ENCODE measurements at places on chromosomes 7 and 10.

DNA sequence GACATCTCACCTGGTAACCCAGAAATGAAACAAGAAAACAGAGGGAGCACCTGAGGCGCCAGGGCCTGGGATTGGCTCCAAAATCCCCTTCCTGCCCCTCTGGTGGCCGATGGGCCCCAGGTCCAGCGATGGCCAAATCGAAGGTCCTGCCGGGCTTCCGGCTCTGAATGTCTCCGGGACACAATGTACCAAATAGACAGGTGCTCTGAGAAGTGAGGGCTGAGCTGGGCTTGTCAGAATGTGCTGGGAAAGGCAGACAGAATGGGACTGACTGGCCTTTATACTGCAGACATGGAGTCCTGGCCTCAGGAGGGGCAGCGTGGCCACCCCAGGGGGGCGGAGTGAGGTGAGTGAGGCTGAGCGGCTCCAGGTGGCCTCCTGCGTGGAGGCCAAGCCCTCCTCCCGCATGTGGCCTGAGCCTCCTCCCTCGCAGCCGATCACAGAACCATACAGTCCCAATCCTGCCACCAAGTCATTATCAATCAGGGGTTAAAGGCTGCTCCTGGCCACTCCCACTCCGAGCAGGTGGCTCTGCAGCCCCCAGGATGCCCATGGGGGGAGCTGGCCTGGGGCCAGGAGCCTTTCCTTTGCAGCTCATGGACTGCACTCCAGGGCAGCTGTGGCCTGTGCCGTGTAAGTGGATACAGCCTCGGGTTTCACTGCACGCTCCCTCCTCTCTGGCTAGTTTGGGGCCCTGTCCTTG is 185.5 kb downstream of the ADARB2 start:
- H3K27ac ChIP-seq, result no peak overlapping the region
- H3K4me1 ChIP-seq, result no peaks in the 10 kb centered on the region
- no peaks in the 10 kb centered on the region for H3K27me3 ChIP-seq
- no peak for DNase-seq
- no peak overlapping the region for H3K4me3 ChIP-seq

DNA sequence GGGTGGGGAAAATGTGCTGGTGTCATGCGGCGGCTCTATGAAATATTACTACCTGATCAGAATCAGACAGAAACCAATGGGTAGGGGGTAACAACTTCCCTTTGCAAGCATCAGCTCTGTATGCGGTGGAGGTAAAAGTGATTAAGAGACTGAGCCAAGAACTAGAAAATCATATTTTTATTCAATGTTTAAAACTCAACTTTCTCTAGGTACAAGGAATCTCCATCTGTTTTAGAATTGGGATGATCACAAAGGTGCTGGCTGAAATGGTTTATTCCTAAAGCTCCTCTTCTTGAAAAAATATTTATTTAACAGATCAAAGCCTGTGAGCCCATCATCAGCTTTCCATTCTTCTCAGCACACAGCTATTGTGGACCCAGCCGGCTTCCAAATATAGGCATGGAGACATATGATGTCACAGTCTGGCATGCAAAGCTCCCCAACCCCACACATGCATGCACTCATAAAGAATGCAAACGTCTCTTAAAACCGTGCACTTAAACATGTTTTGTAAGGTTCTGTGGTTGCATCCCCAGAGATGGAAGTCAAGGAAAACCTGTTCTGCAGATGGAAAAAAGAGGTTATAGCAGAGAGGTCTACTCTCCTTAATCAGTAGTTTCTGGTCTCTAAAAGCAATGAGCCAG is 126.0 kb downstream of the SKIDA1 start:
- no peak for DNase-seq
- no peak overlapping the region for H3K27ac ChIP-seq
- H3K4me1 ChIP-seq, result no peaks in the 10 kb centered on the region
- H3K27me3 ChIP-seq, result no peaks in the 10 kb centered on the region
- no peaks in the 10 kb centered on the region for H3K36me3 ChIP-seq
- H3K4me3 ChIP-seq, result no peak overlapping the region

- no peak for DNase-seq
- no peaks in the 10 kb centered on the region for H3K4me1 ChIP-seq
- no peak overlapping the region for H3K27ac ChIP-seq
- no peak overlapping the region for H3K4me3 ChIP-seq
These were observed 62.2 kb downstream of the GFRA1 start for GRCh38 chr10:116210588-116211346.

- H3K27me3 ChIP-seq, result no peaks in the 10 kb centered on the region
- H3K4me3 ChIP-seq, result no peak overlapping the region
- H3K27ac ChIP-seq, result no peak overlapping the region
- DNase-seq, result no peak
- H3K36me3 ChIP-seq, result no peaks in the 10 kb centered on the region
These were observed 258.2 kb upstream of the GLI3 start for GRCh38 chr7:42495256-42495655.

DNA sequence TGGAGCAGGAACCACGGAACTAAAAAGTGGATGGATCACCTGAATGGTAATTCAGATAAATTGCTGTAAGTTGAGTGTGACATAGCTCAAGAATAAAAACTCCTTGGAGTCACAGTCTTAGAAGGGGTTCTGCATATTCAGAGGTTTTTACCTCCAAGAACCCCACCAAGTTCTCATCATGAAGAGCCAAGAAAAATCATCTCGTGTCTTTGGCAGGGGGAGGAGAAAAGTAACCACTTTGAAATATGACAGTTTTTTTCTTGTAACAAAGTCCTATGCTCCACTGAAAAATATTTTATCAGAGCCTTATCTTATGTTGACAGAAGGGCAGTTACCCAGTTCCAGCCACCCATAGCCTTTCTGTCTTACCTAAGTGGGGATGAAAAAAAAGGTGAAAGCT is 38.2 kb upstream of the MBL2 start:
- H3K4me3 ChIP-seq, result no peak overlapping the region
- H3K27ac ChIP-seq, result no peak overlapping the region
- H3K27me3 ChIP-seq, result no peaks in the 10 kb centered on the region
- no peaks in the 10 kb centered on the region for H3K4me1 ChIP-seq
- no peaks in the 10 kb centered on the region for H3K36me3 ChIP-seq
- no peak for DNase-seq

DNA sequence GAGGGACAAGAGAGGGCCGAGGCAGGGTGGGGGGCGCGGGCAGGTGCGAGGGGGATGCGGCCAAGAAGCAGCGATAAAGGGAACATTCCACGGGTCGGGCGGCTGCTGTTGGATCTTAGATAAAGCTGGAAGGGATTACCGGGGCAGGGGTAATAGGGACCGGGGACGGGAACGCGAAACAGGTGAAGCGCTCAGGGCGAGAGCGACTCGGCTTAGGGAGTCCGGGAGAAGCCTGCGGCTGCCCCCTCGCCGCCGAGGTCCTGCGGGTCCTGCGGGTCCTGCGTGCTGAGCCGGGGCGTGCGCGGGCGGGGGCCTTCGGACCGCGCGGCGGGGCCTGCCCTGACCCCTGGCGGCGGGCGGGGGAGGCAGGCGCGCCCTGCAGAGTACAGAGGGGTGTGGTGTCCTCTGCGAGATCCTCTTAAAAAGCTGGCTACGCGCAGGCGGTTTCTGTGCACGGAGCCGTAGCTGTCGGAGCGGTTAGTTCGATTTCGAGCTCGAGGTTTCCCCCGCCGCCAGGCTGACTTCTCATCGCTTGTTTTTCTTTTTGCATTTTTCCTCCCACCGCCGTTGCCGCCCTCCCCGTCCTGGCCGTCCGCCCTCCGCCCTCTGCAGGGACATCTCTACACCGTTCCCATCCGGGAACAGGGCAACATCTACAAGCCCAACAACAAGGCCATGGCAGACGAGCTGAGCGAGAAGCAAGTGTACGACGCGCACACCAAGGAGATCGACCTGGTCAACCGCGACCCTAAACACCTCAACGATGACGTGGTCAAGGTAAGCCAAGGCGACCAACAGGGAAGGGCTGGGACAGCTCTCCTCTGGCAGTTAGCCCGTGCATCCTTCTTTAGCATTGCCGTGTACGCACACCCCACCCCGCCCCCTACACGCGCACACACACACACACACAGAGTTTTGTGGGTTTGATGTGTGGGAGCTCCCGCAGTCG is 1.4 kb downstream of the CAV1 start:
- no peaks in the 10 kb centered on the region for H3K27me3 ChIP-seq
- H3K4me3 ChIP-seq, result peak overlapping the region; percentile 98
- H3K36me3 ChIP-seq, result no peaks in the 10 kb centered on the region

DNA sequence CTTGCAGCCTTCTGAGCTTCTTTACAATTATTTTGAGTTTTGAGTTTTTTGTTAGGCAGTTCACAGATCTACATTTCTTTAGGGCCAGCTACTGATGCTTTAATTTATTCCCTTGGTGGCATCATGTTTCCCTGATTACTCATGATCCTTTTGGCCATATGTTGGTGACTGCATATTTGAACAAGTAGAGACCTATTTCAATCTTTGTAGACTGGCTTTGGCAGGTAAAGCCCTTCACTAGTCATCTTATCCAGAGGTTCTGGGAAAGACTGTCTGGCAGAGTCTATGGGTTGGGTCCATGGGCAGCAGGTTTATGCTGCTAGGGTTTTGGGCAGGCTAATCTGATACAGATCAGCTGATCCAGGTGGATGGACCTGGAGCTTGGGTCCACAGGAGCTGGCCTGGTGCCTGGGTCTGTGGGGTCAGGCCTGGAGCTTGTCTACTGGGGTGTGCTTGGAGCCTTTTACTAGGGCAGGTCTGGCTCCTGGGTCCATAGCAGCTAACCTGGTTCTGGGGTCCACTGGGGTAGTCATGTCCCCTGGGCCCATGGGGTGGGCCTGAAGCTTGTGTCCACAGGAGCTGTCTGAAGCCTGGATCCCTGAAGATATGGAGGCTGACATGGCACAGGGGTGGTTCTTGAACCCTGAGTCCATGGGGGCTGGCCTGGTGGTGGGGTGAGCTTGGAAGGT is 72.7 kb downstream of the GPR85 start:
- H3K4me3 ChIP-seq, result no peak overlapping the region
- H3K4me1 ChIP-seq, result no peaks in the 10 kb centered on the region
- no peaks in the 10 kb centered on the region for H3K36me3 ChIP-seq
- no peak overlapping the region for H3K27ac ChIP-seq

DNA sequence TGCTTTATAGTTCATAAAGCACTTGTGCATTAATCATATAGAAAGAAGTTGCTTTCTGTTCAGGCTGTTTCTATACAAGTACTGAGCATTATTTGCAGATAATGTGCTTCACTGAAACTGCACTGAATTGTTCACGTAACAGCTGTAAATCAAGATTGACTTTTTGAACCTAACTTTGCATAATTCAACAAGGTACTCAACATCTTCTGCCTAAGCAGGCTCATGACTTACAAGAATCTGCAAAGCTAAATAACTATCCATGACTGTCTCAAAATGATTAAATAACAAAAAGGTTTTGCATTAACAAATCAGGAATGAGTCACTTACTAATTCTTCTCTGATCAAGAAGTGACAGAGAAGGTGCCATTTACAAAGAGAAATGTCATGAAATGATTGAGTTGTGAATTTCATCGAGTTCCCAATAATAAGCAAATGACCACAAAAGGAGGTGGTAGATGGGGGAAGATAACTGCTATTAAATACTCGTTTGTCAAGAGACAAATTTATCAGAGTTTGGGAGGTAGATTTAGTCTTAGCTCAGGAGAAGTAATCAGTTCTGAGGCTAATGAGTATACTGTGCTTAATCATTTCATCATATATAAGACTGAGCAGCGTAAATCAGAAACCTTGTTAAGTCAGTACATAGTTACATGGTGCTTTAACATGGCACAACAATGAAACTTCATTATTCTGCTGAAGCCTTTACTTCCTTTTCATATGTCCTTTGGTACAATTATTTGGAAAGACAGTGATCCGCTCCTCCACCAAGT is 161.3 kb upstream of the LRRN3 start:
- no peaks in the 10 kb centered on the region for H3K4me1 ChIP-seq
- H3K27me3 ChIP-seq, result no peaks in the 10 kb centered on the region
- no peak for DNase-seq

GRCh38 chr7:134931487-134931886 is 54.8 kb upstream of the AGBL3 start:
- H3K27me3 ChIP-seq, result no peaks in the 10 kb centered on the region
- peak overlapping the region; percentile 90 for H3K27ac ChIP-seq
- DNase-seq, result no peak
- no peak overlapping the region for H3K4me3 ChIP-seq
- peaks cover 23% of the 10 kb centered on the region for H3K4me1 ChIP-seq

DNA sequence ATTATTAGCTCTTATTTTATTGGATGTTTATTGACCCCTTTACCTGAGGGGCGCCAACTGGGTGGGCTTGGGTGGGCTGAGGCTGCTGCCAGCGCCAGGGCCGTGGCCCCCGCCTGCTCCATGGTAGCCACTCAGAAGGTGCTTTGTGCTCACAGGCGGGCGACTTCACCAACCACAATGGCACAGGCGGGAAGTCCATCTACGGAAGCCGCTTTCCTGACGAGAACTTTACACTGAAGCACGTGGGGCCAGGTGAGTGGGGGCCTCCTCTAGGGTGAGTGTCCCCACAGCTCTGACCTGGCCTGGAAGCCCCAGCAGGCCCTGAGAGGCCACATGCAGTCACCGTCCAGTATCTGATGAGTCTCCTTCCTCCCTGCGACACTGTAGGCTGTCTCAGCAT is 4.1 kb downstream of the PPIF start:
- H3K27ac ChIP-seq, result no peak overlapping the region
- no peak overlapping the region for H3K4me3 ChIP-seq

DNA sequence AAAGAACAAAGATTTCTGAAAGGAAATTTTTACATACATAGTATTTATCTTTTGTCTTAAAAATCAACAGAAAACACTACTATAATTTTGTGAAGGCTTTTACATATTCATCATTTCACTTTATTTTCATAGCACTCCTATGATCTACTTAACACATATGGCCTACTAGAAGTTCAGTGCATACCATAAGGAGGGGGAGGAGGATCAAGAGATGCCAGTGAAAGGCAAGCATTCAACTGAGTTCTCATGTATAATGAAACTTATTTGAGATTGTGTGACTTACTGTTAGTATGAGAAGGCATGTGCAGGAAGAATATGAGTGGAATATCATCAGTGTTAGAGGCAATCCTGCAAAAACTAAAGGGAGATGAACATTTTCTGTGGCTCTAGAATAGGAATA is 10.6 kb downstream of the BRAF start:
- no peaks in the 10 kb centered on the region for H3K27me3 ChIP-seq
- H3K36me3 ChIP-seq, result no peaks in the 10 kb centered on the region
- H3K4me3 ChIP-seq, result no peak overlapping the region
- H3K27ac ChIP-seq, result no peak overlapping the region
- H3K4me1 ChIP-seq, result no peaks in the 10 kb centered on the region
- DNase-seq, result no peak

- H3K4me3 ChIP-seq, result no peak overlapping the region
- DNase-seq, result no peak
- no peaks in the 10 kb centered on the region for H3K4me1 ChIP-seq
- H3K36me3 ChIP-seq, result no peaks in the 10 kb centered on the region
- H3K27ac ChIP-seq, result no peak overlapping the region
These were observed 32.3 kb upstream of the KCNMA1 start for GRCh38 chr10:77669892-77670291.

- H3K27ac ChIP-seq, result no peak overlapping the region
- DNase-seq, result no peak
- no peaks in the 10 kb centered on the region for H3K27me3 ChIP-seq
- H3K4me1 ChIP-seq, result peaks cover 6% of the 10 kb centered on the region
These were observed 2.5 kb downstream of the UFSP1 start for GRCh38 chr7:100886936-100887515.

- H3K27ac ChIP-seq, result peak overlapping the region; percentile 98
- H3K4me1 ChIP-seq, result peaks cover 4% of the 10 kb centered on the region
- H3K27me3 ChIP-seq, result no peaks in the 10 kb centered on the region
- H3K4me3 ChIP-seq, result peak overlapping the region; percentile 84
- no peak for DNase-seq
These were observed 169.7 kb upstream of the PPP1R3A start for GRCh38 chr7:114088470-114088940.
